ENCODE measurements at places on chromosomes 7 and 10.

- no peak for DNase-seq
Measured at GRCh38 chr10:38228394-38228793, 134.3 kb downstream of the ZNF37A start.

DNA sequence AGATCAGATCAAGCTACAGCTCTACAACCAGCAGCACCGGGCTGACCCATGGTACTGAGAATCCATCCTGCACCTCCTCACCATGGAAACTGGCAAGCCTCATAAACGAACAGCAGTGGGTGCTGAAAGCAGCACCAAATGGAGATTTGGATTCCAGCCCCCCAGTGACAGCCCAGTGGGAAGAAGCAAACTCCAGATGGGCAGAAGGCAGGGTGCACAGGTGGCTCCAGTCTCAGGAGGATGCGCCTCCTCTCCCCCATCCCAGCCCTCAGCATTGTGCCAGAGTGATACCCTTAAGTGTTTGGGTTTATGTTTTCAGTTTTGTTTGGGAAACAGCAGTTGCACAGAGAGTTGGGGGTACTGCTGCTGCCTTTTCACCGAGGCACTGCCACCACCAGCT lies 20.6 kb upstream of the SMO start:
- DNase-seq: no peak

DNA sequence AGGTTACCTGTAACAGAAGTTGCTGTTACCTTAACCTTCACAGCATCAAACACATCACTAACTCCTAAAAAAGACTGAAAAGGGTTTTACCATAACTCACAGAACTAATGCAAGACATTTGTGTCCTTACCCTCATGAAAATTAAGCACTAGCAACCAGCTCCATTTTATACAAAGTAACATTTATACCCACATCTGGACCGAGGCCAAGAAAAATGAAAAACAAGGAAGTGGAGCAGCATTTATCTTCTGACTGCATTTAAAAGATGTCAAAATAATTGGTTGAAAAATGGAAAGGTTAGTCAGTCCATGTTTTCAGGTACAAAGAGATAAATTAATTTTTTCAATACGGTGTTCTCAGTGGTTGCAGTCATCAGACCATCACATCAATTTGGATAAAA lies 3.1 kb upstream of the RBP4 start:
- no peak for DNase-seq

- no peak for DNase-seq
Measured at GRCh38 chr10:19209319-19209718, 160.7 kb downstream of the MALRD1 start.

DNA sequence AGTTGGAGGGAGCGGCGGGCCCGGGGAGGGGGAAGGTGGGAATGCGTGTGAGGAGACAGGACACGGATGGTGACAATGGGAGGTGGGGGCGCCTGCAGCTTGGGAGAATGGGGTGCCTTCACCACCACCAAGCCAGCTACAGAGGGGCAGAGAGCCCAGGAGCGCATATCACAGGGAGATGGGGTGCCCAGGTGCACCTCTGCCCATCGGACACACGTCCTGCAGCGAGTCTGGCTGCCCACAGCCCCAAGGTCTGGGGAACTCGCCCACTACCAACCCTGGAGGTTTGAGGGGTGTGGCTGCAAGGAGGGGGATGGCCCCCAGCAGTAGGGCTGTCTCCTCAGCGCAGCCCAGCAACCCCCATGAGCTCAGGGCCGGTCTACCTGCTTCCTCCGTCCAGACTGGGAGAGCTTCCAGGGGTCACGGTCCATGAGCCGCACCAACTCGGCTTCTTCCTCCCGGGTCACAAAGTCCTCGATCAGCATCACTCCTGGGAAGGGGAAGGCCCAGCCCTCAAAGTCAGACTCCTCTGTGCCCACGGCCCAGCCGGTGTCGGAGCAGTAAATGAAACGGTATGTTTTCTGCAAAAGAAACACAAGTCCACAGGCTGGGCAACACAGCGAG lies 5.3 kb downstream of the ALKBH4 start:
- no peak for DNase-seq

GRCh38 chr7:66198469-66198868 lies 6.7 kb upstream of the TPST1 start:
- DNase-seq: no peak

GRCh38 chr7:149887311-149887710 lies 13.5 kb downstream of the ATP6V0E2 start:
- no peak for DNase-seq

GRCh38 chr7:66928388-66928787 lies 7.4 kb downstream of the TMEM248 start:
- no peak for DNase-seq

GRCh38 chr7:20030915-20031362 lies 186.2 kb downstream of the MACC1 start:
- no peak for DNase-seq

DNA sequence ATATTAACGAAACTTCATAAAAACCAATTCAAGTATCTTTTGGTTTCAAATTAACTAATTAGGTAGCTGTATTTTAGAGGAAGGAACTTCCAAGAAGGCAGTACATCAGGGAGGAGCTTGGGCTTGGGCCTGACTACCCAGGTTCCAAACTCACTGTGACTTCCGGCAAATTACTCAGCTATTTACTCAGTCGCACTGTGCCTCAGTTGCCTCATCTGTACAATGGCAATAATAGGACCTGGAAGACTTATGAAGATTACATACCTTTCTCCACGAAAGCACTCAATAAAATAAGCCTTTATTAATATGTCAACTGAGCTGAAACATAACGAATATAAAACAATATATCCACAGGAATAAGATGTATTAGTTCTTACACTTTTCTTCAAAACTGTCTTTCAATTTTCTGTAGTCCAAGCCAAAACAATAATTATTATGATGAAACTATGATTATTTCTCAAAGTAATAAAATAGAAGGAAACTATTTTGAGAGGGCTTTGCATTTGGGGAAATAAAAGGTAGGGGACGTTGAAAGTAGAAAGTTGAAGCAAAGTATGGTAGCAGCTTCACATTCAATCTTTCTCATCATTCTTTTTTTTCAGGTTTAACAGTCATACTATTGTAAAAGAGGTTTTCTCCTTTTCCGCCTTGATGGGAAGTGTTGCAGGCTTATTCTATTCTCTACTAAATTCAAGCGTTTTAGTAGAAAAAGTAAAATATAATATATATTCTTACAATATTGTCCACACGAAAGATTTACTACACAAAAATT lies 10.5 kb upstream of the EBLN1 start:
- DNase-seq: no peak

DNA sequence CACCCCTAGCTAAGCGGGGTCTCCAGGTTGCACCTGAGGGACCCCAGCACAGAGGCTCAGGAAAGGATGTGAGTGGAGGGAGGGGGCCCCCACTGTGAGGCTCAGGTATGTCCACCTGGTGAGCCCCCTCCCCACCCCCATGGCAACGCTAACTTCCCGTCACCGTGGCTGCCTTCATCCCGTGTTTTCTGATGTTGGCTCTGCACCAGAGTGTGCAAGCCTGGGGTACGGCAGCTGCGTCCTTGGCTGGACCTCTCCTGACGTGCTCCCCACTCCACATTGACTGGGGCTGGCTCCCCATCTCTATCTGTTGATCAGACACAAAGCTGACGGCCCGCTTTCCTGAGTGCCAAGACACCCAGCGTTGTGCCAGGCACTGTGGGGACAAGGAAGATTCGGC lies 136.7 kb downstream of the ACTR3B start:
- no peak for DNase-seq

DNA sequence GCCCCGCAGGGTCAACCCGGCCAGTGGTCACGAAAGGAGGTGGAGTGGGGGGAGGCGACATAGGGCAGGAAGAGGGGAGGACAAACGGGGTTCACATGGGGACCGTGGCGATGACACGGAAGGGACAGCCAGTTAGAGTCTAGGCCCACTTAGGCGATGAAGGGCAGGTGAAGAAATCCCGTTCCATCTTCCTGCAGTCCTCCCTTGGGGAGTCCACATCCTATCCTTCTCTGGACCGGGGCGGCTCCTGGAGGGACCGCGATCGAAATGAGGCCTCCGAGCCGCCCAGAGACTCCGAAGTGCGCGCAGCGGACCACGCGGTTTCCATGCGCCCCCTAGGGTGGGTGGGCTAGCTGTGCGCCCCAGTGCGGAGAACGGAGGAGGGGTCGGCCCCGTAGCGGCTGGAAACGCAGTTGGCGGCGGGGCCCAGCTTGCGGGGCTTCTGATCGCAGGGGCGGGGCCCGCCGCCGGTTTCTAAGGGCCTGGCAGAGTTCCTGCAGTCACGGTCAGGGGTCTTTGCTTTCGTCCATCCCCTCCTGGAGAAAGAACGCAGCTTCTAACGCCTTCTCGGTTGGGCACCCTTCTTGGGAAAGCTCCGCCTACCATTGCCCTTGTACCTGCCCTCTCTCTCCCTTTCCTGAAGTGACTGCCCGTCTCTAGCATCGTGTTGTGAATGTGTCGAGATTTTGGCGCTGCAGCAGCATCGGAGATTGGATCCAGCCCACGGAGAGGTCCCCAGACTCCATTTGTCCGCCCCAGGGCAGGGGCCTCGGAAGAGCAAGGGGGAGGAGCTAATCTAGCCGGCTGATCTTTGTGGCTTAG lies 17.9 kb upstream of the TMEM225B start:
- peak; percentile 14 for DNase-seq

DNA sequence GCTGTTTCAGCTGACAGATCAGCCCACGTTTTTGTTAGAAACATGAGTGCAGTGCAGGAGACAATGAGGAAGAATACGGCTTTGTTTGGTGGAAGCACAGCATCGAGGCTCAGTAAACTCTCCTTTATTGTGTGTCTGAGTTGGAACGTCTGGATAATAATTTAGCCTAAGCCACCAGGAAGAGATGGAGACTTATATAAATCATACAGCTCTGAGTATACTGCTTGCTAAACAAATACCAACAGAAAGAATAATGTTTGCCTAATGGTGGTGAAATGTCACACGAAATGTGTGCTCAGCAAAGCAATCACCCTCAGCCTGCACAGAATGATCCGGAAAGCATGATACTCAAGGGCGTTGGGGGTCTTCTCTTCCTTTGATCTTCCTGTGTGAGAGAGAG lies 664.1 kb upstream of the ADARB2 start:
- no peak for DNase-seq

GRCh38 chr10:8665322-8665721 lies 610.8 kb downstream of the GATA3 start:
- DNase-seq: no peak

DNA sequence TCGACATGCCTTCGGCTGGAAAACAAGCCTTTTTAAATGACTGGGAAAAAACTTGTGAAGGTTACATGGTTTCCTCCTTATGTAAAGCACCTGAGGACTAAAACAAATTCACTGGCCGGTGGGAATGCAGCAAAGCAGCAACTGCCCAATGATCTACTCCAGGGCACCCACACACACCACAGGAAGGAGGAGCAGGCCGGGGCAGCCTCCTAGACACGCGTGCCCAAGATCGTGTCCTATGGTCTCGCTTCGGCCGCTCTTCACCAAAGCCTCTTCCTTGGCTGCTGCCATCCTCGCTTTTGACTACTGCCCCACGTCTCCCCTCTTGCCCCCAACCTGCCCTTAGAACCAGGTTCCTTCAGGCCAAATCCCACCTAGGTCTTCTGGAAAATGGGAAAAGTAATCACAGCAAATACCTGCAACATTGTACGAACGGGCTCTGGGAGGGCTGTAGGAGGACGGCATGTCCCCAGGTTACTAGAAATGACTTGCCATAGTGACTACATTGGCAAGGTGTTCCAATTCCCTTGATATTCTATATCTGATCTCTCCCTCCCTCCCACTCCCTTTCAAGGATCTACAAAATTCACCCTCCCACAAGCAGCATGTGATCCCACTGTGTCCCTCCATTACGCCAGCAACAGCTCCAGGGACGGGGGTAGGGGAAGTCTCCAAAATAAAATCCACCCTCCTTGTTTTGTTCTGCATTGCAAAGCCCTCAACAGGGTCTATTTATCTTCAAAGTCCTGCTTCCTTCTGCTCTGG lies 84.9 kb downstream of the RNF216 start:
- no peak for DNase-seq

DNA sequence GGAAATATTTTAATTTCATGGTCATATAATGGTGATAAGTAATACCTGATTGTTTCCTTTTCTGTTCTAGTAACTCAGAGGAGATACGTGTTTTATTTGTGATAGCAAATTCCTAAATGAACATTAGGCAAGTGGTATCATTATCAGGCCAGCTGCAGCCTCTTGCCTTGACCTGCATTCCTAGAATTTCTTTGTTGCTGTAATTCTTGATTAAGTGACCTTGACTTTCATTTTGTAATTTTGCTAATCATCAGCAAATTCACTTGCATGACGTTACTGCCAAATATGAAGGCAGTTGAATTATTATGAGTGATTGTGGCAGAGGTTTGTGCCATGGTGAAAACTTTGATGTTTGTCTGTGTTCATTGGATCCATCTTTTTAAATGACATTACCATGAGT lies 5.6 kb upstream of the AS3MT start:
- DNase-seq: no peak

DNA sequence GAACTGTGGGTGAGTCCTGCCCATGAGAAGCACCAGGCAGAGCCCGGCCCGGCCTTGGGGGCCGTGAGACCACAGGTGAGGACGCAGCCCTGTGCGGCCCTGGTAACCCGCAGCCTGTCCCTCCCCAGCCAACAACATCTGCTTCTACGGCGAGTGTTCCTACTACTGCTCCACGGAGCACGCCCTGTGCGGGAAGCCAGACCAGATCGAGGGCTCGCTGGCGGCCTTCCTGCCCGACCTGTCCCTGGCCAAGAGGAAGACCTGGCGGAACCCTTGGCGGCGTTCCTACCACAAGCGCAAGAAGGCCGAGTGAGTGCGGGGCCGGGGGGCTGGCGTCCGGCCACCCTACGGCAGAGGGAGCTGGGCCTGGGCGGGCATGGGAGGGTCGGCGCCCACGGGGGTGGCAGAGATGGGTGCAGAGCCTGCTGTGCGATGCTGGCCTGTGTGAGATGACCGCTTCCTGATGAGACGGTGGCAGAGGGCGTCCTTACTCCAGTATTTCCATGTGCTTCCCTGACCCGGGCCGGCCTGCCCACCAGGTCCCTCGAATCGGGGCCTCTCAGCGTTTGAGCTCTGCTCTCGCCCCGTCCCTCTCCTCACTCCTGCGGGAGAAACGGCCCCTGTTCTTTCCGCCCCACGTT lies 34.1 kb upstream of the FOXL3 start:
- DNase-seq: no peak

All from activated naive CD8-positive, alpha-beta T cell treated with anti-CD3 and anti-CD28 coated beads, Interleukin-2, amount 50 U/mL, for 16 hours (primary cell).